ENCODE measurements at places on chromosomes 5 and 9.

DNA sequence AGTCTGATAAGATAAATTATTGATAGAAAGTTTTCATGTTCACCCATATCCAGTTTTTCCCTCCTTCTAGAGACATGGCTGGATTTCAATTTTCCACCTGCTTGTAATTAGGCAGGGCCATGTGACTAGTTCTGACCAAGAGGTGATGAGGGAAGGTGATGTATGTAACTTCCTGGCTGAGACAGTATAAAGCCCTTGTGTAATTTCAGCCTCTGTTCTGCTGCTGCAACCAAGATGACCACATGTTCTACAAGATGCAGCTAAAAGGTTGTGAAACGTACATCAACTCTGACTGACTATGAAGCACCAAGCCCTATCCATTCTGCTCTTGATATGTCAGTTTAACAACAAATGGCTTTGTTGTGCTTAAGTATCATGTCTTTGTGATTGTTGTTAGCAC lies 376.5 kb upstream of the DAB2 start:
- DNase-seq, result no peak

DNA sequence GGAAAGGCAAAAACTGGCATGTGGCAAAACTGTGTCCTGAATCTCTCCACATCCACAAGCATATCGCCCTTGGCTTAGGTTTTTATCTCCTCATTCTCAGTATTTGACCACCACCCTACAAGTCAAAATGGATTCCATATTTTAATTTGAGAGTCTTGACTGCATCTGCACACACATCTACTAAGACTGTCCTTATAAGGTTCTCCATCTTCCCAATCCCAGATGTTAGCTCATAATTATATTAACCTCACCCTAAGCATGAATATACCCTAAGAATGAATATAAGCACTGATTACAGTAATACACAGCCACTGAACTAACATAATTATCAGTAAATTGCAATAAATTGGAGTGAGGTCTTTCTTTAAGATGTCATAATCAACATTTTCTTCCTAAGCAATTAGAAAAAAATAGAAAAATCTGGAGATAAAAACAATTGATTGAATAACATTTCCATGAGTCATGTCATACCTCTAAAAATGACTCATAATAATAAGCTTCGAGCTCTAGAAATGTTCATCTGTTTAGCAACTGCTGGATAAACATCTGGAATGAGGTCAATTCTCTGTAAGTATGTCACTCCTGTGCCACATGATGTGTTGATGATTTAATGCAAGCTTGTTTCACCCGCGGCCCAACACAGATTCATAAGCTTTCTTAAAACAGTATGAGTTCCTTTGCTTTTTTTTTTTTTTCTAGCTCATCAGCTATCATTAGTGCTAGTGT lies 39.9 kb upstream of the PAM start:
- DNase-seq, result no peak

DNA sequence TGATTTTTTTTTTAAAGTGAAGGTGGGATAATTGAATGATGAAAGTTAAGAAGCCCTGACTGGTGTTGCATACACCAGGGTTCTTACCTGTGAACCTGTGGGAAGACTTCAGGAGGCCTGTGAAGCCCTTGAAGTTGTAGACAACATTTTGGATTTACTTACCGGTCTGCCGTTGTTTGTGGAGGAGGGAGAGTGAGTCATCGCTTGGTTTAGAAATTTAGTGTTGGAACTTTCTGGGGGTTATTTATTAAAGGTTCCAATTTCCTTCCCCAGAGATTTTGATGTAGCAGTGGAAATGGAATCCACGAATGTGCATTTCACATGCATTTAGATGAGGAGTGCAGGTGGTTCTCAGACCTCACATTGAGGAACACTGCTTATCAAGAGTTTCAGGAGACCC lies 49.6 kb downstream of the ARHGAP26 start:
- DNase-seq, result no peak

DNA sequence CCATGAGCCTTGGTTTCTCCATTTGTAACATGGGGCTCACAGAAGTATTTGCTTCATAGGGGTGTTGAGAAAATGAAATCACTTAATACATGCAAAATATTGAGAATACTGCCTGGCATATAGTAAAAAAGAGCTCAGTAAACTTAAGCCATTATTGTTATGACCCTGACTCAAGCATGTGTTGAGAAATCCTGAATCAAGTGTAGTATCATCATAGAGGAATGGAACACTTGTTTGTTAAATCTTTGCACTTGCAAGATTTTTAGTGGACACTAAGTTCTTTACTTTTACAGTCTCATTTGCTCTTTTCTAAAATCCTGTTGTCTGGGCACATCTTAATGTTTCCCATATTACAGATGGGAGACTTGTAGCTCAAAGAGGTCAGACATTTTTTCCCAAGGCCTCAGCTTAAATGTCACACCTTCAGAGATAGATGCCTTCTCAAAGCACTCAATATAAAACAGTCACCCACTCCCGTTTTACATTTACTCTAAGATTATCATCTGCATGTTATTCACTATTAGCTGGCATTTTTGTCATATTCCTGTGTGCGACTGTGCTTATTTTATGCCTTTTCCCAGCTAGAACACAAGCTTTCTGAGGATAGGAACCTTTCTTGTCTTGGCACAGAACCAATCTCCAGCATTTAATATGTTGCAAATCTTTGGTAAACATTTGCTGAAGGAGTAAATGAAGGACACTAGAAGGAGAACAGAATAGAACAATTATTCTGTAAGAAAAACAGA lies 250.0 kb upstream of the TNC start:
- no peak for DNase-seq

- DNase-seq, result no peak
Measured at GRCh38 chr5:14251733-14252132, 108.6 kb downstream of the TRIO start.

DNA sequence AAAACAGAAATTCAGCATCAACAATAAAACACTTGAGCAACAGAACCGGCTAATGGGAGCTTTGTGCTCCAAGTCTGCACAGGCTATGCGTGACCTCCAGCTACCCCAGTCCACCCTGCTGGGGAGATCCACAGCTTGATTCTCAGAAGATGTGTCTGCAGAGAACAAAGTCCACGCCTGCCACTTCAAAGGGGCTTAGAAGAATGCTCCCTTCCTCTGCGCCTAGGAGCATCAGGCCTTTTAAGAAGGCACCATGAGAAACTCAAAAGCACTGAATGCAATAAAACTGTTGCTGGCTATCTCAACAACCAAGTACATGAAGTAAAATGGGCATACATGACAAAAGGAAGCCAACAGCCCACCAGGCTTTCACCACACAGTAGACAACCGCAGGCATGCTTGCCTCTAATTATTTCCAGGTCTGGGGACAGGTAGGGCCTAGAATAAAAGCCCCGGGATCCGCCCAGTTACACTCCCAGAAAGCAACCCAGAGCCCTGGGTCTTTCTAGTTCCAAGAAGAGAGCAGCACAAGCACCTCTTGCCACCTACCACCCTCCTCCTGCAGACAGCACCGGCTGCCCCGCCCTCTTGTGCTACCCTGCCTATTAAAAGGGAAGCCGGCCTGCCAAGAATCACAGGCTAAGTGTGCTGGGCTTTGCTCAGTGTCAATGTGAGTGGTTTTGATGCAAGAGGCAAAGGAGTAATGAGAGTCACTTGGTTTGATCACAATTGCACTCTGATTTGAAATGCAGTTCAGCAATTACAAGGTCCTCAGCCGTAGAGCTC lies 123.2 kb downstream of the SPOCK1 start:
- no peak for DNase-seq

DNA sequence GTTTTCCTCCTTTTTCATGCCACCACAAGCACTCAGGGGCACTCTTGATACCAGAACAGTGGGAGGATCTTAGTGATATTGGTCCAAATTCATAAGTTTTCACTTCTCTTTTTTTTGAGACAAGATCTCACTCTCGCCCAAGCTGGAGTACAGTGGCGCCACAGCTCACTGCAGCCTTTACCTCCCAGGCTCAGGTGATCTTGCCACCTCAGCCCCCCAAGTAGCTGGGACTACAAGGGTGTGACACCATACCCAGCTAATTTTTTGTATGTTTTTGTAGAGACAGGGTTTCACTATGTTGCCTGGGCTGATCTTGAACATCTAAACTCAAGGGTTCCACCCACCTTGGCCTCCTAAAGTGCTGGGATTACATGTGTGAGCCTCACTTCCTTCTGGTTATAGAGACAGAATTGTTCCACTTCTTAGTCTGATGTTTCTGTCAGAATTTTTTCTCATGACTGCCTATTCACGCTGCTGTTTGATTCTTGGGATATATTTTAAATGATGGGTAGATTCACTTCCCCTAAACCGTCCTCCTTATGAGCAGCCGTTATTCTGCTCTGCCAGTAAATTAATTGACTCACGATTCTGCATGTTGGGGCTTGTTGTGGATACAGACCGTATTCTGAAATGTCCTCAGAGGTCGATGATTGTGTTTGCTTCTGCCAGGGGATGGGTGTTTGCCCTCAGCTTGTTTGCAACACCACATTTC lies 30.8 kb downstream of the MTAP start:
- no peak for DNase-seq

DNA sequence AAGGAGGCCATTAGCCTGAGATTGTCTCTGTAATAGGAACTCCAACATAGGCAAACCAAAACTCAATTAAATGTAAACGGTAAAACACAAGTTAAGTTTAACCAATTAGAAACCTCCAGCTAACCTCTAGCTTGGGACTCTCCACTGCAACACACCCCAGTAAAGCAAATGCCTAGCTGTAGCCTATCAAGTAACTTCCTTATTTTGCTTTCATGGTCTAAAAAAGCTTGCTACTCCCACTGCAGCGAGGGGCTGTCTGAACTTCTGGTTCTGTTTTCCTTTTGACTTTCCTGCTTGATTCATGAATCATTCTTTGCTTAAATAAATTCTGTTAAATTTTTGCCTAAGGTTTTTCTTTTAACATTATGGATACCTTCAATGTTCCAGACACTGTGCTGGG lies 24.4 kb upstream of the C5orf46 start:
- DNase-seq, result no peak

DNA sequence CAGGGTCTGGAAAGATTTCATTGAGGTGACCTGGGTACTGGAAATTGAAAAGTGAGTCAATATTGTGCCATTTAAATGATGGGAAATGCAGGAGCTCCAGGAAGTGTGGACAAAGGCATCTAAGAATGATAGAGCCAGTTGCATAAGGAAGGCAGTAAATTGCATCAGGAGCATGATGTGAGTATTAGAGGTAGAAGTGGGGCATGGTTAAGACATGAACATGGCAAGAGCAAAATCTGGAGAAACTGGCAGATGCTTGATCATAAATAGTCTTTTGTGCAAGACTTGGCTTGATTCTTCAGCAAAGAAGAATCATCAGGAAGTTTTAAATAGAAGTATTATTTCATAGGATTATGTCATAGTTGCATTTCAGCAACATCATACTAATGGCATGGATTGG lies 157.4 kb upstream of the PUM3 start:
- DNase-seq, result no peak

DNA sequence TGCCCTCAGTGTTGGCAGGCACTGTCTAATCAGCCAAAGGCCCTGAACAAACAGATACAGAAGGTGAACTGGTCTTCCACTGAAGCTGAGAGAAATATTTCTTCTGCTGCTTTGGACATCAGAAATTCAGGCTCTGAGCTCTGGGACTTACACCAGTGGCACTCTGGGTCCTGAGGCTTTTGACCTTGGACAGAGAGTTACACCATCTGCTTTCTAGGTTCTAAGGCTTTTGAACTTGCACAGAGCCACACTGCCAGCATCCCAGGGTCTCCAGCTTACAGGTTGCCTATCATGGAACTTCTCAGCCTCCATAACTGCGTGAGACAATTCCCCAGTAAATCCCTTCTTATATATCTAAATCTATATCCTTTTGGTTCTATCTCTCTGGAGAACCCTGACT lies 326.7 kb downstream of the MLLT3 start:
- no peak for DNase-seq

- DNase-seq, result no peak
Measured at GRCh38 chr9:34636791-34637355, 714 bp downstream of the SIGMAR1 start.

DNA sequence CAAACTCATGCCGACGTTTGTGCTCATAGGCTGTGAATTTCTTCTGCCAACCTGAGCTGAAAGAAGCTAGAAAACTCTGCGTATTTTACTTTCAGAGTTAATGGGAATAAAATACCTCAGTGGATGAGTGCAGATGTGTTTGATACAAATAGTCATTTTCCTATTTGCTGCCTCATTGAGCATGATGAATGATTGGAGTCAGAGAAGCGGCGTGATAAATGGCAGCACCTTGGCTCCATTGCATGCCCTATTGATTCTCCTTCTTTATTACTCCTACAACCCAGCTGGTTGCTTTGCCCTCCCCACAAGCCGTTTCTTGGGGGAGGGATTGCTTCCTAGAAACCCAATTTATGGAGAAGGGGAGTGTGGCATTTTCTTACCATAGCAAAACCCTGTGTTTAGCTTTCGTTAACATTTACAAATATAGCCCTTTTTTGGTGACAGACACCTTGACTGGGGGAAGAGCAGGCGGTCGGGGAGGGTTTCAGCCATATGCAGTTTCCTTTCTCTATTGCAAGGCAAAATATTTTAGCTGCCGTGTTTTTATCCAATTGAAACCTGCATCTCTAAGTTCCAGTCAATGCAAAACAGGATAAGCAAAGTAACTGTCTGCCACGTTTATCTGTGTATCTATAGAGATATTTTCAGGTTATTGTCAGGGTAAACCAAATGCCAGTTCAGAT lies 93.1 kb upstream of the TBCA start:
- no peak for DNase-seq

DNA sequence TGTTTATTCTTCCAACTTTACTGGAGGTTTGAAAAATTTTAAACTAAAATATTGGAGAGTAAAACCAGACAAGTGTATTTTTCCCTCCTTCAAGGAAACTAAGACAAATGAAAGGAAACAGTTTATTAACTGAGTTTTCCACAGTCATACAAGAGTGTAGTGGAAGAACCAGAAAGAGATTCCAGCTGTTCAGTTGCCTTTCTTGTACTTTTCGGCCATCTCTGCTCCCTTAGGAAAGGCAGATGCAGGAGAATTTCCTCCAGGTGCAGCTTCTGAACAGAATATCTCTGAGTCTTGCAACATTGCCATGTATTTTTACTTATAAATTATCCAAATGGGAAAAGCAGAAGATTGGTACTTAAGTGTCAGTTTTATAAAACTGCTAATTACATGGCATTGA lies 217.1 kb downstream of the MAST4 start:
- DNase-seq, result no peak

GRCh38 chr5:79236970-79237739 lies 1.2 kb downstream of the JMY start:
- no peak for DNase-seq

DNA sequence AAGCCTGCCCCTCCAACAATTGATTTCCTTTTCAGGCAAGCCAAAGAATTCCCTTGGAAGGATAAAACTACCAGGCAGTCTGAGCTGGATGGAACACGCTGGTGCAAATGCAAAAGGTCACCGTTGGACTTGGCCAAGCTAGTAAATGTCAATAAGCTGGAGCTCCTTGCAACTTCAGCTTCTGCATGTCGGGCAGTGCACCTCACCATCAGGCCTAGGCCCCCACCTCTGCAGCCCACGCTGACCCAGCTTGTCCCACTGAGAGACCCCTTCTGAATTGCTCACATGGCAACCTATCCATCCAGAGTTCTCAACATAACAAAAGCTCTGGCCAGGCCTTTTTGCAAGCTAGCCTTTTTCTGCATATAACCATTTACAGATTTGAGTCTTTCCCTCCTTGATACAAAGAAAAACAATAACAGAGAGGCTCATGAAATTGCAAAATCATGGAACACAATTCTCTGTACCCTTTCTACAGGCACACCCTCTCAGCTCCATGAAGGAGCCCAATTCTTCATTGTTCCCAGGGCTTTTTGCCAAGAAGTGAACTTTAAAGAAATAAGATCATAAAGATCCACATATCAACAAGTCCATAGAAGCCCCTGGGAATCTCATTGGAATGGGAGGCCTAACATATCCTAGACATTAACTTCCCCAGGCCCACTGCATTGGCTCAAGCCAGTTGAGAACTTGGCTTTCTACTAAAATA lies 123.9 kb upstream of the SLIT3 start:
- DNase-seq, result no peak

- no peak for DNase-seq
Measured at GRCh38 chr9:7242126-7242525, 484.4 kb downstream of the KDM4C start.

Data from SK-N-MC (cell line).